Stimulated activated CD4-positive, alpha-beta T cell treated with anti-CD3 and anti-CD28 coated beads, Interleukin-4, amount 100 ng/mL, for 4 hours (primary cell): ENCODE measurements at places on chromosomes 1 and 21.

DNA sequence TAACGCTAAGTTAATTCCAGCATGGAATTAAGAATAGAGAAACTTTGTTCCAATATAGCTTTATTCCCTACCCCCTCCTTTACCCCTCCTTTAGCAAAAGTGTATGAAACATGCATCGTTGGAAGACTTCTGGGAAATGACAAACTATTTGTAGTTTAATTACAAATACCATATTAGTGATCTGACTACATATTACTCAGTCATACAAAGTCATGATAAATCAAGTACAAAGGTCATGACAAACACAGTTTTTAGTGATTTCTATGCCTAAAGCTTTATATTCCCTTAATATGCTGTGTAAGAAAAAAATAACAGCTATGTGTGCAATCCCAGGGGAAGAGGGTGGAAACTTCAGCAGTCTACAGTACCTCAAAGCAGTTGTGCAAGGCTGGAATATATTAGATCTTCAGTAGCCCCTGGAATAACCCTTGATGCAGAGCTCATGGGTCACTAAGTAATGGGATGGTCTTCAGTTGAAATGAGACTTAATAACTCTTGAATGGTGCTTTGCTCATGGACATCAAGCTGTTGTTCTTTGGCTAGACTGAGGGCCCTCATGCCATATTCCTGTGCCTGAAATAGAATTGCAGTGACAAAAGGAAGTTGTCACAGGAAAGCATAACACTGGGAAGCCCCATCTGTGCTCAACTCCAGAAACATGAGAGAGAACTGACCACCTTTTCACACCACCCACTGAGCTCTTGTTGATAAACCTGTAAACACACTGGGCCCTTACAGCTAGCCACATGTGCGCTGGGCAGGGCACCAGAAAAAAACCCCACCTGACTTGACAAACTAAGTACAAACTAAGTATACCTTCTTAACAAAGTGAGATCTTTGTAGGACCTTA is 25.3 kb downstream of the ZMYND12 start:
- no peak for DNase-seq

DNA sequence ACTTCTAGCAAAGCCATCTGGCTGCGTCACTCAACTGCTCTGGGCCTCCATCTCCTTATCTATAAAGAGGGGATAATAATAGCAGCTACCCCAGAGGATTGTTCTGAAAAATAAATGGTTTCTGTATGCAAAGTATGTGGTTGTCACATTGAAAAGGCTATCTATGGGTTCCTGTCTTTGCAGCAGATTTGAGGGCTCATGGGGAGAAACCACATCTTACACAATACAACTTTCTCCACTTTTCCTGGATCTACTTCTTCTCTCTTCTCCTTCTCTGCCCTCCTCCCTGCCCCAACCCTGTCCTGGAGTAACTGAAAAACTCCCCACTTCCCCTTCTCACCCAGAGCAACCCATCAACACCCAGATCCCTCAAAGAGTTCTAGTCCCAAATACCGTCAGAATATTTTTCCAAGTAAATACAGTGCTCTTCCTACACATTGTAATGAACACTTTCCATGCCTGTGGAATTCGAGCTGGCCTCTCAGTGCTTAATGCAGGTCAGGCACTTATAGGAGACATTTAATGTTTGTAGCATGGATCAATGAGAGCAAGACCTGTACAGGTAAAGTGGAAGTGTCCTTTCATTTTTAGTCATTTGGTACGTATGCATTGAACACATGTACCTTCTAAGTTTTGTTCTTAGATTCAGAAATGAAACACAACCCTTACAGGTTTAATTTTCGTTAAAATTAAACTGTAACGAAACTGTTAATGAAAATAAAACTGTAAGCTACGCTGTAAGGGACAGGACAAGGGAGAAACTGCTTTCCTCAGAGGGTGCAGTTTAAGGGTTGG is 131.9 kb downstream of the AK5 start:
- DNase-seq: no peak

GRCh38 chr1:30165116-30165515 is 558.3 kb downstream of the MATN1 start:
- DNase-seq: no peak

DNA sequence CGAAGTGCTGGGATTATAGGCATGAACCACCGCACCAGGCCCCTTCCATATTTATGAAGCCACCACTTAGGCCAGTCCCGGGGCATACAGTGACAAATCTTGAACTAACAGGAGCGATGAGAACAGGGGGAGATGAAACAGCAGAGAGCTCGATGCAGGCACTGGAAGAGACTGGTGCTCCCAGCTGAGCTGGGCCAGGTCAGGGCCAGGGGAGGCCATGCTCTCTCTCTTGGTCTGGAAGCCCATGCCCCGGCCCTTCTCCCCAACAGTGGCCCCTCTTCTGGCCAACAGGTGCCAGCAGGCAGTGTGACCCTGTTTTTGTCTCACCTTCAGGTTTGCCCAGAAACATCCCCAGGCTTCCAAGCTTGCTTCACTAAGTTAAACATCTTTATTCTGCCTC is 269.9 kb upstream of the C1orf174 start:
- DNase-seq: no peak

- DNase-seq: no peak
Observed at GRCh38 chr1:247531937-247532336, 4.3 kb downstream of the OR2C3 start.

DNA sequence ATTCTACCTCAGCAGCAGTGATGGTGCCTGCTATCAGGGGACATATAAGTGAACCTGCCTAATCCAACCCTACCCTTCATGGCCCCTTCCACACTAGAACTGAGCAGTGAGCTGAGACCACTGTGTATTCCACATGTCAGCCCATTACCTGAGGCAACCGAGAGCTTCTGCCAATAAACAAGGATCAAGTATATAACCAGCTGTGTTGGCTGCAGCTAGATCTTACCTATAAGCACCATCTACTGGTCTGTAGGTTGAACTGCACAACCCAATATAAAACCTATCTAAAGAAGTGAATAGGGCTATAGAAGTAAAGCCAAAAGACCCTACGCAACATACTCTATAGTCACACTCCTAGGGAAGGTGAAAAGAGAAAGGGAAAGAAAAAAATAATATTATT is 376.9 kb downstream of the HHIPL2 start:
- DNase-seq: no peak

- DNase-seq: no peak
Observed at GRCh38 chr1:185421485-185422107, 104.6 kb upstream of the IVNS1ABP start.

GRCh38 chr1:92662048-92662447 is 122.9 kb downstream of the EVI5 start:
- no peak for DNase-seq

DNA sequence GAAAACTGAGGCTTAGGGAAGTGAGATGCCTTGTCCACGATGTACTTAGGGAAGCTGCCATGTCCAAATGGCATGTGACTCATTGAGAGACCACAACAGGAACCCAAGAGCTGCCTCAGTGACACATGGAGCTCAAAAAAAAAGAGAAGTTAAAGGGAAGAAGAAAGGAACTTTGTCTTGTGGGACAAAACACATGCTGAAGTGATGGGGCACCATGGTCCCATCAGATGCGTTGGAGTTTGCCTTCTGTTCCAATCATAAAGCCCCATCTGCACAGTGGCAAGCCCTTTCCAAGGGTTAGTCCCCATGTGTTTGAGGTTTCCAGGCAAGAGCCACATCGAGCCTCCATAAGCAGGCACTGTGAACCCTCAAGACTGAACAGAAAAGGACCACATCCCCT is 8.0 kb downstream of the MED8 start:
- DNase-seq: no peak

DNA sequence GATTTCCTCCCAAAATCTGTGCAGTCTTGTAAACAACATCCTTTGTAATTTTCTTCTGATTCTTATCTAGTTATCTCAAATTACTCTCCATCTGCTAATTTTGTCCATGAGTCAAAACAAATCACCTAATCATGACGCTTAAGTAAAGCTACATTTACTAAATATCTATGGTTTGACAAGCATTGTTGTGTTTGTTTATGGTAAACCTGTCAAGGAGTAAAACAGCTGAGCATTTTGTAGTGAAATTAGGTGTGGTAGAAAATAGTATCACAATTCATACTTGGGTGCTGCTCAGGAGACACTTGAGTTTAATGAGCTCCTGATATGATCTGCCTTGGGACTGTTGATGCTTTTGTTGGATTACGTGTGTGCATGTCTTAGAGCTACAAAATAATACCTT is 11.6 kb downstream of the TIPRL start:
- DNase-seq: no peak

DNA sequence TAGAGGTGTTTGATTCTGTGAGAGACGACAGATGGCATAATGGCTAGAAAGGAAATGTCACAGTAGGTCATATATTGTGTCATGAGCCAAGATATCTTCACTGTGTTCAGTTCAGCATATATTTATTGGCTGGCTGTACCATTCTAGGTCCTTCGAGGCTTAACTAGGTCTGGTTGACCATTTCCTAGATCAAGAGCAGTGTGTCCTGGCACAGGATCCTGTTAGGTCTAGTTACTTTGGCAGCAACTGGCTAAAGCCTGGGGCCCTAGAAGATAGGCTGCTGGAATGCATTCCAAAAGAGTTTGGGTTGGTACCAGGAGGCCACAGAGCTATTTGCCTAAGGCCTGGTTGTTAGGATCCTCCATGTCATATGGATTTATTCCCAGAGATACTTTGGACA is 20.9 kb downstream of the ZBTB40 start:
- no peak for DNase-seq

- no peak for DNase-seq
Observed at GRCh38 chr1:43979528-43980254, 681 bp downstream of the B4GALT2 start.

- no peak for DNase-seq
Observed at GRCh38 chr1:52413410-52413989, 9.1 kb downstream of the PRPF38A start.

GRCh38 chr1:62637392-62638105 is 40.2 kb downstream of the ANGPTL3 start:
- no peak for DNase-seq

DNA sequence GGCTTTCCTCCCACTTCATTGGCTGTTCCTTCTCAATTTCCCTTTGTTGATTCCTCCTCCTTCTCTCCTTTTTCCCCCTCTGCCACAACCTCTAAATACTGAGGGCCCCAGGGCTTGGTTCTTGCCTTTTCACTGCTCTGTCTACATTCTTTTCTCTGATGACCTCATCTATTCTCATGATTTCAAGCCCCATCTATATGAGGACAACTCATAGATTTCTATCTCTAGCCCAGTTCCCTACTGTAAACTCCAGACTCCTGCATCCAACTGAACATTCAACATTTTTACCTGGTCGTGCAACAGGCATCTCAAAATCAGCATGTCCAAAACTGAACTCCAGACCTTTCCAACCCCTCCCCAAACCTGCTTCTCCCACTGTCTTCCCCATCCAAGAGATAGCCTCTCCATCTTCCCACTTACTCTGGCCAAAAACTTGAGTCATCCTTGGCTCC is 11.5 kb upstream of the SLC9A1 start:
- no peak for DNase-seq

- no peak for DNase-seq
Observed at GRCh38 chr1:3060127-3060526, 8.9 kb upstream of the PRDM16 start.

DNA sequence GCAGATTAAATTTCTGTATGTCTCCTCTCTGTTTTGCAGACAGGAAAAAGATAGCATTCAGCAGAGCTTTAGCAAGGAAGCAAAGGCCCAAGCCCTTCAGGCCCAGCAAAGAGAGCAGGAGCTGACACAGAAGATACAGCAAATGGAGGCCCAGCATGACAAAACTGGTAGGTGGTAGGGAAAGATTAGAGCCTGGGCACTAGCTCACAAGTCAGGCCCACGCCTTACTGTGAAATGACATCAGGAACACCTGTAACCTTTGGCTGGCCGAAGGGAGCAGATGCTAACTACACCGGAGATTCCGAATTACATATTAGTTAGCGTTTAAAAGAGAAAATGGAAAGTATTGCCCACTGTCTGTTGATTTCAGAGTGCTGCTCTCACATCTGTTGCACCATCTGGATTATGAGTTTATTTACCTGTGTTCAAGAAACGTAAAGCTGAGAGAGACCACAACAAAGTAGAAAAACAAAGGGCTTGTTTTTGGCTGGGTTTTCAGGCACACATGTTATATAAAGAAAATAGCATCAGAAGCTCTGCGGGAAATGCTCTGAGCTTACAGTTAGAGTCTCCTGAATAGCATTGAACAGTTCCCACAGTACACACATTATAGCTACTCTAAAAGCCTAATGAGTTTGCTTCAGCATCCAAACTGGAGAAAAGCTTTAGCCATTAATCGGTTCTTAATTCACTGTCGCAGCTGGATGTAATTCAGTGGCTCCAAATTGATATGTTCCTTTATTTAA is 160.0 kb downstream of the SDCCAG8 start:
- DNase-seq: no peak

DNA sequence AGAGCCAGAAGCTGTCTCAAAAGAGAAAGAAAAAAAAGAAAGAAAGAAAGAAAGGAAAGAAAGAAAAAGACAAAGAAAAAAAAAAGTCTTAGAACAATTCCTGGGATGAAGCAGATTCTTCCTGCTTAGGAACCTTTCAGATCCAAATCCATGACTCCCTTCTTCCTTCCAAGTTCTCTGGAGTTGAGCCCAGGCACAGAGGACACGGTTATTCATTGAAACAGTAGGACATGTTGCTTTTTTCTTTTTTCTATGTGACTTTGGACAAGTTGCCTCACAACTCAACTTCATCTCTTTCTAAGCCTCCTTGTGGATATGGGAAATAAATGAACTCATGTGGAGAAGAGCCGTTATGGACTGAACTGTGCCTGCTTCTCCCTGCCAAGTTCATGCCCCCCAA is 14.7 kb upstream of the TNFRSF8 start:
- no peak for DNase-seq

DNA sequence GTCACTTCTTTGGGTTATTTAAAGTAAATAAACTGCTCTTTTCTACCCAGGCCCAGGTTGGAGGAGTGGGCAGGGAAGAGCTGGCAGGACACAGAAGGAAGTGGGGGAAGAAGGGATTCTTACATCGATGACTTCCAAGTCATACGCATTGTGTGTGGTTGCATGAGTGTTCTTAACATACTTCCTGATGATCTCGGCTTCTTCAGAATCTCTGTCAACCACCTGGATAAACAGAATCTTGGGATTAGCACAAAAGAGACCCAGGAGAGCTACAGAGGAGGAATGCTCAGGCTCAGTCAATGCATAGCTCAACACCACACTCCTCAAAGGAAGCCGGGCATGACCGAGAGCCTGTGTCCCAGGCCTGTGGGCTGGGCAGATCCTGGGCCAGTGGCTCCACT is 42.1 kb downstream of the PARP1 start:
- DNase-seq: no peak

- DNase-seq: no peak
Observed at GRCh38 chr1:33268927-33269610, 12.8 kb downstream of the ZNF362 start.

GRCh38 chr1:231800108-231800507 is 173.5 kb downstream of the DISC1 start:
- no peak for DNase-seq

- DNase-seq: peak; percentile 74
Observed at GRCh38 chr1:230109895-230110667, 43.0 kb downstream of the GALNT2 start.

- DNase-seq: no peak
Observed at GRCh38 chr21:34881839-34882371, 167.2 kb downstream of the RUNX1 start.

GRCh38 chr1:193709607-193710006 is 523.2 kb upstream of the B3GALT2 start:
- DNase-seq: no peak

GRCh38 chr1:171627020-171627419 is 5.0 kb downstream of the MYOCOS start:
- no peak for DNase-seq
